Stimulated activated CD4-positive, alpha-beta T cell treated with anti-CD3 and anti-CD28 coated beads, TNF-alpha, amount 100 ng/mL, for 24 hours (primary cell): ENCODE measurements at places on chromosomes 1 and 21.

DNA sequence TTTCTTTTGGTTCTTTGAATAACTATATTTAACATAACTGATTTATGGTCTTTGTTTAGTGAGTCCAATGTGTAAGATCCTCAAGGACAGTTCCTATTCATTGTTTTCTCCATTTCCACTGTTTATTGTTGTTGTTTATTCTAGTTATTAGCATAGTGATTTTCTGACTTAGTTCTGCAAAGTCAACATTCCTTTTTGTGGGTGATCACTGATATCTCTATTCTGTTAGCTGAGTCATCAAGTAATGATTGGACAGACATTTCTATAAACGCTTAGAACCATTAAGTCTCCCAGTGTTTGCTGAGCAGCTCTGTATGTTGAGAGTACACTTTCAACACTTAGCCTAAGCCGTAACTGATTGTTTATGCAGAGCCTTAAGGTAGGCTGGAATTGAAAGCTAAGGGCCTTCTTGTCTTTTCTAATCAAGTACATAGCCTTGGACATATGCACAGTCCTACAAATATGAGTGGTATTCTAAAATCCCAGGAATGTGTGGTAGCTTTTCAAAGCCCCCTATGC is 87.1 kb downstream of the SLC5A9 start:
- no peak for DNase-seq

DNA sequence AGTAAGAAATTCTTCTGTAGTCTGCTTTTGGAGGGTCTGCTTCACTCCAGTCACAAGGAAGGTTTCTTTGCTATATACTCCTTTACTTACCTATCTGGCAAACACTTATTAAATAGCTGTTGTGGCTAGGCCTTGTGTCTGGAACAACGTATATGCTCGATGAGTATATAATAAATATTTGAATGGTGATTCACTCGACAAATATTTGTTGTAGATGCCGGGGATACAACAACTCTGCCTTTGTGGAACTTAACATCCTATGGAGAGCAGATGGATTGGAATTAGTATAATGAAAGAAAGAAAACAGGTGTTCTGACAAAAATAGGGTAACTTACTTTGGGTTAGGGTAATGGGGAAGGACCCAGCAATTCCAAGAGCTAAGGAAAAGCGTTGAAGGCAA is 31.1 kb downstream of the KPNA6 start:
- no peak for DNase-seq

- no peak for DNase-seq
Measured at GRCh38 chr21:27224169-27224568, 257.3 kb upstream of the ADAMTS5 start.

- no peak for DNase-seq
Measured at GRCh38 chr1:111847466-111847865, 91.8 kb downstream of the DDX20 start.

DNA sequence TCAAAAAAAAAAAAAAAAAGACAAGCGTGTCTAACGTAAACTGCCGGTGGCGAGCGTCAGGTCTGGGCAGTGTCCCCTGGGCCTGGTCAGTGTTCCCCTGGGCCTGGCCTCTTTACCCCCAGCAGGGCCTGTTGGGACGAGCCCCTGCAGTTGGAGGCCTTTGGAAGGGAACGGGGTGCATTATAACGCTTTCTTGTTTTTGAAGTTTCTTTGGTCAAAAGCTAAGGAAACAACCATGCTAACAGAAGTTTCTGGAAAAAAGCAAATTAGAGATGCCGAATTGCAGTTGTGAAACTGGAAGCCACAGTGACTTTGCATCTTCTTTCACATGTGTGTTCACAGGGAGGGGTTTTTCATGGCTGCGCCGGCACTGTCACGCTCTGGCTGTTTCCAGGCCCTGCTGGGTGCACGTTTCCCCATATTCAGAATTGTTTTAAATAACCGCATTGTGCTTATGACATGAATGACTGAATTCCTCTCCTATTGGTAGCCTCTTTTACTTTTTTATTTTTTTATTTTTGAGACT is 16.0 kb downstream of the RRP1 start:
- DNase-seq = no peak

DNA sequence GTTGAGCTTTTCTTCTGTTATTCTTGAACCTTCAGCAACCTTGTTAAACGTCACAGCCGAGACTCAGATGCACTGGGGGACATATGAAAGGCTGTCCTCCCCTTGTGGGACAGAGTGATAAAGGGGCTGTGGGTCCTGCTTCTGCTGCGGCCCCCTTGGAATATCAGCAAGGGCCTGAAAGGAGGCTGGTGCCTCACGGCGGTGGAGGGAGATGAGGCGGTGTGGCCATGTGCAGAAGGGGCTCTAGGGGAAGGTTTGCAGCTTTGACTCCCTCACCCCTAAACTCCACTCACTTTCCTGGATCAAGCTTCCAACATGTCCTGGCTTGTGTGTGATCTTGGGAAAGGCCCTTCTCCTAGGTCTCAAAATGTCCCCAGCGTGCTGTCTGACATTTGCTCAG is 270.7 kb upstream of the CSF3R start:
- no peak for DNase-seq

DNA sequence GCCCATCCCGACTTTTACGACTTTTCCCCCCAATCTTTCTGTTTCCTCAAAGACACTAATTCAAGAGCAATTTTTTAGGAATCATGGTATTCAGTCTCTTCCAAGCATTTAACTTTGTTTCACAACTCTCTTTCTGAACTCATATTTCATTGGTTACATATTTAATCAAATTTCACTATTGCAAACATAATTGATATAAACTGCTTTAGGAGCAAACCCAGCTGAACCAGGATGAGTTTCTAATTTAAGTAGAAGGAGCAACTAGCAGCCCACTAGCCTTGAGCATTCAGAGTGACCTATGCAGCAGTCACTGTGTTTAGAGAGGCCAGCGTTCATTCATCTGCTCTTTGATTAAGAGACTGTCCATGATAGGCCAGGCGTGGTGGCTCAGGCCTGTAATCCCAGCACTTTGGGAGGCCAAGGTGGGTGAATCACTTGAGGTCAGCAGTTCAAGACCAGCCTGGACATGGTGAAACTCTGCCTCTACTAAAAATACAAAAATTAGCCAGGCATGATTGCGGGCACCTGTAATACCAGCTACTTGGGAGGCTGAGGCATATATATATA is 1.8 kb downstream of the CELA2B start:
- DNase-seq = no peak

DNA sequence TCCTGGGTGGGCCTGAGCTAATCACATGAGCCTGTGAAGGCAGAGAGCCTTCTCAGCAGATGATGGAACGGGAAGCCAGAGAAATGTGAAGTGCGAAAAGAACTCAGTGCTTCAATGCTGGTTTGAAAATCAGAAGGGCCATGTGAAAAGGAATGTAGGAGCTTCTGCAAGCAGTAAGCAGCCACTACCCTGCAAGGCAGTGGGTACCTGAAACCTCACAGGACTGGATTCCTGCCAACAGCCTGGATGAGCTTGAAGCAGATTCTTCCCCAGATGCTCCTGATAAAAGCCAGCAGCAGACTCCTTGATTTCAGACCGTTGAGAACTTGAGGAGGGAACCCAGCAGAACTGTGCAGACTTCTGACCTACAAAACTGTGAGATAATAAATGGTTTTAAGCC is 158.6 kb downstream of the SYT2 start:
- no peak for DNase-seq

- DNase-seq = no peak
Measured at GRCh38 chr1:244084763-244085162, 33.7 kb downstream of the ZBTB18 start.

GRCh38 chr1:203381151-203381751 is 30.3 kb upstream of the FMOD start:
- DNase-seq = no peak

DNA sequence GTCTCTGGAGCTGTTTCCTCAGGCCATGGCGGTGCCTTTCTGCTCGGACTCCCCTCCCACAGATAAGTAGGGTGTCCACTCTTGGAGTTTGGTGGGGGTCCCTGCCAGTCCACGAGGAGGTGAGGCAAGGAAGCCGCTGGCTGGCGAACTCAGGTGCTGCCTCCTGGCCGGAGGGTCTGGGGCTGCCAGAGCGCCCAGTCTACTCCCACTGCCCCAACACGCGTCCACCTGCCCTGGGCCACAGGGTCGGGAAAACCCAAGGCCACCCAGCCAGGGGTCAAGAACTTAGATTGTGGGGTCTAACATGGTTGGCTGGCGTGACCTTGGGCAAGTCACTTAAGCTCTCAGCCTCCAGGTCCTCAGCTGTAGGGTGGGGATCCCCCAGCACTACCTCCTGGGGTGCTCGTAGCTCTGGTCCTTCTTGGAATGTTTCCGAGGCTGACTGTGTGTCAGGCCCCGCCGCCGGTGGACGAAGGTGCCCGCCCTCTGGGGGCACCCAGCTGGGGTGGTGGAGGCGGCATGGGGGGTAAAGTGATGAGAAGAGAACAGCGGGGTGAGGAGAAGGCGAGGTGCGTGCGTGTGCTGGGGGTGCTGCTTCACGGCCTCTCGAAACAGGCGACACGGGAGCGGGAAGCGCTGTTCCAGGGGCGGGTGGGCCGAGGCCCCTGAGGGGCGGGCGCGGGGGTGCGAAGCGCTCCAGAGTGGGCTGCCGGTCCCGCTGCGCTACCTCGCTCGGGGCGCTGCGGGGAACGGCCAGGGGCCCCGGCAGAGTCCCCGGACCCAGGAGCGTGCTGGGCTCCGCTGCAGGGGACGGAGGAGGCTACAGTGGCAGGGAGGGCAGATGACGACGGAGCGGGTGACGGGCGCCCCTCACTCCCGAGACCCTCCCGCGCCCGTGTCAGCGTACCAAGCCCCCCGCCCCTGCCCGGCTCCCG is 1.2 kb downstream of the SH2D5 start:
- DNase-seq = no peak
